ENCODE measurements at places on chromosomes 6 and 20.

- DNase-seq, result no peak
These were observed 288.8 kb downstream of the ADGB start for GRCh38 chr6:146887447-146888077.

- no peak for DNase-seq
These were observed 540.9 kb upstream of the MAP3K7 start for GRCh38 chr6:91127752-91128151.

GRCh38 chr6:52547647-52548352 is 29.1 kb downstream of the TRAM2 start:
- no peak for DNase-seq

DNA sequence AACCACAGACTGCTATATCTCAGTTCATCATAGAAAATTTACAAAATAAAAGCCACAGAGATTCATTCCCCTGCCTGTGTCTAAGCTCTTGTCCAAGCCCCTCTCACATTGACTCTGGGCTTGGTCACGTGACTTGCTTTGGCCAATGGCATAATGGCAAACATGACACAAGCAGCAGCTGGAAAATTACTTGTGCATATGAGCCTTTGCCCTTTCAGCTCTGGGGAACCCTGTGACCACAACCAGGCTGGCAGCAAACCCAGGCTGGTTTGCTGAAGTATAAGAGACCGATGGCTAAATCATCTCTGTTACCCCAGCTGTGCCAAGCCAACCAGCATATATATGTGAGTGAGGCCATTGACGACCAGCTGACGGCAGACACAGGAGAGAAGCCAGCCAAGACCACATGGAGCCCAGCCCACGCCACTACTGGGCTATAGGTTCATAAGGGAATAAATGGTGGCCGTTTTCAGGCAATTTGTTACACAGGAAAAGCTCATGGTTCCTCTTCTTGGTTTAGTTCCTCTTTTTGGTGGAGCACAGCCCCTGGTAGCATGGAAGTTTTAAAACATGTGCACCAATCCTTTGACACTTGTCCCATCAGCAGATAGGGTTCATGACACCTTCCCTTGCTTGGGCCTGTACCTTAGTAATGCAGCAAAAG is 31.8 kb upstream of the RSPO4 start:
- DNase-seq, result no peak

- no peak for DNase-seq
These were observed 182.7 kb upstream of the SALL4 start for GRCh38 chr20:51985013-51985415.

- peak; percentile 23 for DNase-seq
These were observed 6.2 kb downstream of the JPH2 start for GRCh38 chr20:44180814-44181213.

GRCh38 chr6:108765495-108765894 is 82.7 kb upstream of the ARMC2 start:
- no peak for DNase-seq

GRCh38 chr20:32526125-32526524 is 59.0 kb downstream of the NOL4L start:
- DNase-seq, result no peak

- no peak for DNase-seq
These were observed 78.9 kb downstream of the SLX4IP start for GRCh38 chr20:10513931-10514575.

DNA sequence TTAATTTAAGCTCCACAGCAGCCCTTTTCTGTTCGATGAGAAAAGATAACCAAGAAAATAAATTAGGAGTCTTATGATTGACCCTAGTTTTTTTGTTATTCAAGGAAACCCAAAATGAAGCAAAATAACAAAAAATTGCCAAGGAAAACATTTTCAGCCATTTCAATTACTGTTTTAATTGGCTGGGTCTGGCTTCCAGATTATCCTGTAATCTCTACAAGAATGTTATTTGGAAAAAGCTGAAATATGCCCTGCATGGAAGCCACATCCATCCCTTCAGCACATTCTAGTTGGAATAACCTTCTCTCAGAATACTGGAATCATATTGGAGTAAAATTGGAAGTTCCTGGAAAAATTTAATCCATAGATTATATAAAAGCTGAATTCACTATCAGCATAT is 191.1 kb upstream of the CCN2 start:
- DNase-seq, result no peak

DNA sequence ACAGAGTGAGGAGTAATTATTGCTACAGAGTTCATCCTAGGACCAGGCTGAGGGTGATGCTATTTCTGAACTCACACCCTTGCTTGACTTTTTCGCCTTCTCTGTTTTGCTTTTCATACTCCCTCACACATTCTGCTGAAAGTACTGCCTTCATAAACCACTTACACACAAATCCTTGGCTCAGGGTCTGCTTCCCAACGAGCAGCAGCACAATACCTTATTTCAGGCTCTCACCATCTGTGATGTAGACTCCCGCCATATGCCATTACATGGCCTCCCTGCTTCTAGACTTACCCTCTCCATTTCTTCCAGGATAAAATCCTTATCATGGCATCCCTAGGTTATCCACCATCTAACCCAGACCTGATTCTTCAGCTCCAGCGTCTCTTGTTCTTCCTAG is 321.3 kb upstream of the SPTLC3 start:
- no peak for DNase-seq

- DNase-seq, result no peak
These were observed 19.0 kb upstream of the VSX1 start for GRCh38 chr20:25100914-25101313.

GRCh38 chr6:143516690-143517446 is 5.3 kb upstream of the FUCA2 start:
- DNase-seq, result no peak

GRCh38 chr6:122014961-122015360 is 384.5 kb upstream of the HSF2 start:
- no peak for DNase-seq

GRCh38 chr6:36018339-36018738 is 6.1 kb downstream of the SLC26A8 start:
- DNase-seq, result no peak

GRCh38 chr20:60402189-60403058 is 444.2 kb downstream of the CDH26 start:
- DNase-seq, result no peak

DNA sequence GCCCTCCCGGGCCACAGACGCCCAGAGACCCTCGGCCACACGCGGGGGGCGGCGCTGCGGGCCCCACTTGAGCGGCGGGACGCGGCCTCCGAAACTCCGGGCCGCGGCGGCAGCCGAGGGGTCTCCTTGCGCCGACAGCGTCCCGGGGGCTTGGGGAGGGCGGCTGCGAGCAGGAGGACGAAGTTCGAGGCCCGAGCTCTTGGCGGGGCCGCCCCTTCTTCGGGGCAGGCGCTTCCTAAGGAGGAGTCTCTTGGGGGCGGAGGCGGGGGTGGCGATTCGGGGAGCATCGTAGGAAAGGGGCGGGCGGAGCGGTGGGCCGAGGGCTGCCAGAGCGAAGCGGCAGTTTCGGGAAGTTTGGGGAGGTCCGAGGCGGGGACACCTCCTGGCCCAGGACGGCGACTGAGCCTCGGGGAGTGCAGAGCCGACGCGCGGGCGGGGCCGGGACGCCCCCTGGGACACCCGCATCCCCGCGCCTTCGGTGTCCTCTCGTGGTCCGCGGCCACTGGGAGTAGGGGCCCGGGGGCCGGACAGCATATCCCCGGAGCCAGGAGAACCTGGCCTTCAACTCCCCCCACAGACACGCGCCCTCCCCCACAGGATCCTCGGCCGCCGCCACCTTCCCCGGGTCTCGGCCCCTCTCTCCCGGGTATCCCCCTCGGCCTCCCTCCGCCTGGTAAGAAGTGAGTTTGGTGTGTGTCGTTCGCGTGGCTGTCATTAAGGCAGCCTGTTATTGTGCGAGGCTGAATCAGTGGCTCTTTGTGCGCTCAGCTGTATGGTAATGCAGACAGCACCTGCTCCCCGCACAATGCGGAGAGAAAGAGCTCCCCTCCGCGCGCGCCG is 613 bp upstream of the DLL1 start:
- peak; percentile 91 for DNase-seq

DNA sequence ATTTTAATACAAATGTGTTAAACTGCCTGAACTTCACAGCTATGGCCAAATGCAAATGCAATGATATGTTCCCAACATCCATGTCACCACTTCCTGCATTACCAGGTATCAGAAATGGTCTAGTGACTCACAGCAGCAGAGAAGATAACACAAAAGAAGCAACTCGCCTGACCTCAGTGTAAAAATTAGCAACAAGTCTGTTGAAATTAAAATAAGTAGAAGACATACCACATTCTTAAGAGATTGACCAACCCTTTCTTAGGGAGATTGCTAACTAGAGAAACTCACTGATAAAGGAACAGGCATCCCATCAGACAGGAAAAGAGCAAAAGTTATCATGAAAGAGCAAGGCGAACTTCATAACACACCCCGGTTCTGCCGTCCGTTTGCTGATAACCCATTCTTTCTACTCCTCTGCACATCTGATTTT is 45.1 kb downstream of the RNASET2 start:
- no peak for DNase-seq

DNA sequence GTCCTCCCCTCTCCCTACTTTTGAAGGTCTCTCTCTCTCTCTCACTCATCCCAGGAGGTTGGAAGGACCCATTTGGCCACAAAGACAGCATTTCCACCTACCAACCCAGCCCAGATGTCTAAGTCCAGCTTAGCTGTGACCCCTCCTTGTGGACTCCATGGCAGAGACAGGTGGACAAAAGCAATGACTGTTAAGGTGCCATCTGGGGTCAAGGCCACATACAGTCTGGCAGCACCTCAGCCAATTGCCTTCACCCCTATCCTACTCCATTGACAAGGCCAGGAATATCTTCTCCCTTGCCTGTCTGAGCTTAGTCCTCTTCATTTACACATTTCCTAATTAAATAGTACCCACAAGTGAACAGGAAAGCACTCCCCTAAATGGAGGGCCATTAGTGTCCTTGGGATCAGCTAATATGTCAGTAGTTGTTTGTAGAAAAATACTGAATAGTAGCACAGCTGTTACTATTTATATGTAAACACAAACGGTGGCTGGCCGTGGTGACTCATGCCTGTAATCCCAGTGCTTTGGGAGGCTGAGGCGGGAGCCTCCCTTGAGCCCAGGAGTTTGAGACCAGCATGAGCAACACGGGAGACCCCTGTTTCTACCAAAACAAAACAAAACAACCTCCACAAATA is 28.8 kb downstream of the GCM1 start:
- DNase-seq, result peak; percentile 48

DNA sequence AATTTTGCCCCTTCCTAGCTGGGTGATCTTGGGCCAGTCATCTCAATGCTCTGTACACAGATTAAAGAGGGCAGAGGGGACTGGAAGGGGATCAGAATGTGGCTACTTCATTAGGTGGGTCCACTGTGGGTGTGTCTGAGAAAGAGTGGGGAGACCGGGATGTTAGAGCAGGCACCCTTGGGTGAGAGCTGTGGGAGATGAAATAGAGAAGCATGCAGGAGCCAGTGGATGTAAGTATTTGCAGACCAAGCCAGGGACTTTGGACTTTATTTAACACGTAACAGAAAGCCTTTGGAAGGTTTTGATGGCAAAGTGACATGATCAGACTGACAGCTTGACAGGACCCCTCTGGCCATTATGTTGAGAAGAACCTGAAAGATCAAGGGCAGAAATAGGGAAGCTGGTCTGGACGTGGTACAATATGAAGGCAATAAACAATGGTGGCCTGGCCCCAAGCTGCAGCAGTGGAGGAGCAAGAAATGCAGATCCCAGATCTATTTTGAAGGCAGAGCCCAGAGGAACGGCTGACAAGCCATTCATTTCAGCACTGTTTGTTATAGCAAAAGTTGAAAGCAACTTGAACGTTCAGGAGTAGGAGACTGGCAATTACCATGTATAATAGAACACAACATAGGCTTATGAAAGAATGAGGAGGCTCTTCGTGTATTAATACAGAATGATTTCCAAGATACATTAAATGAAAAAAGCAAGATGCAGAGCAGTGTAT is 82.5 kb upstream of the ZNFX1 start:
- DNase-seq, result no peak

- no peak for DNase-seq
These were observed 442.2 kb downstream of the RNF144B start for GRCh38 chr6:18829272-18829870.

- DNase-seq, result no peak
These were observed 8.5 kb downstream of the ZBP1 start for GRCh38 chr20:57611586-57612311.

- DNase-seq, result no peak
These were observed 98.3 kb downstream of the RAMACL start for GRCh38 chr6:166488076-166488685.

DNA sequence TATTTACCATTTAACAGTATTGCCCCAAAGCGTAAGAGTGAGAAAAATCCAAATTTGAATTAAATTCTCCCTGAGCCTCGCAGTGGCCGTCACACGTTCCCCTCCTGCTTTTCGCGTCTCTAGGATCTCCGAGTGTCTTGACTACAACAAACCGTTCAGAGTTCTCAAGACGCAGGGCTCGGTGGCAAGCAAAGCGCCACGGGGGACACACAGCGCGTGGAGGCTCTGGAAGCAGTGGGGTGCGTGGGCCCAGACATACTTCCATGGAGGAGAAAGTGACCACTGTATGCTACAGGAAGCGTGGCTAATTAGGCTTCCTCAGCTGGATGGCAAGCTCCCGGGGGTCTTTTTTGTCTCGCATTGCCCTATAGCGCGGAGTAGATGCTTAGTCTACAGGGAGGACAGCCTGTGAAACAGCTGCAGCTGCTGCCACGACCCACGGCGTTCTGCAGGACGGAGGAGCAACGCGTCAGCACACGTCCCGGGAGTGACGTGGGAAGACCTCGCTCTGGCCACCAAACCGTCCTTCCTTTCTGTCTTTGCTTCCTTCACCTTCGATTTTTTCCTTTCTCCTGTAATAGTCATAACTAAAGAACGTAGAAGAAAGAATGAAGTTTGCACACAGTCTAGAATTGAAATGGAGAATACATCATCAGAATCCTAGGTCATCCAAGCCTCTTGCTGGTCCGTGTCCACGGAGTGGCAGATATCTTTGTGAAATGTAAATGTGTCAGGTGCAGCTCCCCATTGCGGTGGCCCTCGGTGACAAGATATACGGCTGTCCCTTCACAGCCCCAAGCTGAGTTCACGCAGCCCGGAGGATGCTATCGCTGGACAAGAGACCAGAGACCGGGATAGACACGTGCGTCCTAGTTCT is 104.2 kb upstream of the QKI start:
- no peak for DNase-seq

- DNase-seq, result peak; percentile 31
These were observed 34.2 kb upstream of the MDGA1 start for GRCh38 chr6:37731888-37732287.

All from WTC11 (cell line).